ENCODE measurements at places on chromosomes 5 and 9. TPM values are rescaled to one million over a fixed set of nuclear protein-coding genes. Genes with fewer than 3 reads are reported as not detected.

Gene DPYSL3
- 32.2 TPM for total RNA-seq

DNA sequence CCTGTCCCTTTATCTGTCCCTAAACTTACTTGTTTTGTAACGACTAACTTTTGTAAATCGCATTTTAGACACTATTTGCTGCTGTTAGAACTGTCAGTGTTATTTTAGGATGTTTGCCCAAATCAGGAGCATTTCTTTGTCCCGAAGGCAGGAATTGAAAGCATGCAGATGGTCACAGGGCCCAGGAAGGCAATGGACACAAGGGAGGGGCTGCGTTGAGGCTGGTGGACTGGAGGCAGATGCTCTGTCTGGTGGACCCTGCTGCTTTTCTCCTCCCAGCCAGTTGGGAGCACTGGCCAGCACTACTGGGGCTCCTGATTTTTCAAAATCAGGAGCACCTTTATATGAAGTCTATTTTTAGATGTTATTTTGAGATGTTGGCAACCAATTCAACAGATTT lies 31.7 kb downstream of the DOCK2 start:
- no peaks in the 10 kb centered on the region for H3K27me3 ChIP-seq
- DNase-seq = no peak
- H3K36me3 ChIP-seq = no peaks in the 10 kb centered on the region

Gene INPP5E
- total RNA-seq = 12.1 TPM

DNA sequence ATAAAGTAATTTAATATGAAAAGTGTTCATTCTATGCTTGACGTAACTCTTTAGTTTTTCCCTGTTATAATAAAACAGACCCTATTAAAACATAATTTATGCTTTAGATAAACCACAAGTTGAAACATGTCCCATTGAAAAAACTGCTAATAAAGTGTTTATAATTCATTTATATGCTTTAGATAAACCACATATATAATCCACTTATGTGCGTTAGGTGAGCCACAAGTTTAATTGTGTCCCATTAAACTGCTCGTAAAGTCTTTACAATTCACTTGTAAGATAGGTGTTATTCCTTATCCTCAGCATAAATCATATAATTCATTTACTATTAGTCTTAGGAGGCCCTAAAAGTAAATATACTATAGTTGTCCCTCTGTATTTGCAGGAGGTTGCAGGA lies 3.6 kb downstream of the NIPSNAP3B start:
- no peak overlapping the region for H3K27ac ChIP-seq
- DNase-seq = no peak
- no peaks in the 10 kb centered on the region for H3K36me3 ChIP-seq
- H3K4me3 ChIP-seq = no peak overlapping the region

DNA sequence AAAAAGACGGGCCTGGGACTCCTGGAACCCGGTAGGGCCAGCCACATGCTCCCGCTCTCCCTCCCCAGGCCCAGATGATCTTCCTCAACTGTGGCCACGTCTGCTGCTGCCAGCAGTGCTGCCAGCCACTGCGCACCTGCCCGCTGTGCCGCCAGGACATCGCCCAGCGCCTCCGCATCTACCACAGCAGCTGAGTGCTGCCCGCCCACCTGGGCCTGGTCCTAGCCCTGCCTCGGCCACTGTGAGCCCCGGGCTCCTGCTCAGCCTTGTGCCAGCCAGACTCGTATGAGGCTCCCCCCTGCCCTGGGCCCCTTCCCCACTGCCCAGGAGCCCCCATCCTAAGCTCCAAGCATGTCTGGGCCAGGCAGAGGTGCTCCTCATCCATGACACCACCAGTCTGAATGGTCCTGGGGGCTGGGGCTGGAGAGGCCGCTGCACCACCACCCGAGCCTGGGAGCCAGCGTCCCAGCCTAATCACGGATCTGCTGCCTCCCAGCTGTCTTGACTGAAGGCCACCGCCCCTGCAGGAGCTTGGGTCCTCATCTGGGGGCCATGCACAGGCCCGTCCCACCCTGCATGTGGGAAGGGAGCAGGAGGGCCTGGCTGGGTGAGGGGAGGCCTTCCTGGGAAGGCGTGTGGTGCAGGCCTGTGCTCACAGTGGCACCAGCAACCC lies 51.5 kb downstream of the LRSAM1 start:
- DNase-seq = no peak
- H3K27me3 ChIP-seq = no peaks in the 10 kb centered on the region
- H3K4me3 ChIP-seq = no peak overlapping the region
- H3K36me3 ChIP-seq = peaks cover 11% of the 10 kb centered on the region
- no peak overlapping the region for H3K27ac ChIP-seq
- no peaks in the 10 kb centered on the region for H3K4me1 ChIP-seq

GRCh38 chr5:97636766-97637165 lies 453.7 kb upstream of the RIOK2 start:
- H3K27me3 ChIP-seq = no peaks in the 10 kb centered on the region
- no peaks in the 10 kb centered on the region for H3K36me3 ChIP-seq
- DNase-seq = no peak
- no peaks in the 10 kb centered on the region for H3K4me1 ChIP-seq
- H3K4me3 ChIP-seq = no peak overlapping the region

Gene PDE6A
- 1.5 TPM for total RNA-seq

GRCh38 chr9:124482431-124483031 lies 24.7 kb downstream of the NR5A1 start:
- no peak for DNase-seq
- H3K27ac ChIP-seq = no peak overlapping the region
- peaks cover 32% of the 10 kb centered on the region for H3K27me3 ChIP-seq
- no peaks in the 10 kb centered on the region for H3K36me3 ChIP-seq
- peaks cover 3% of the 10 kb centered on the region for H3K4me1 ChIP-seq

GRCh38 chr5:147509710-147510651 lies at the start of gene DPYSL3:
DPYSL3 (minus strand) TSS chr5:147510068; CDS start chr5:147509858, 210 bp downstream.
- H3K4me1 ChIP-seq = no peaks in the 10 kb centered on the region
- H3K36me3 ChIP-seq = no peaks in the 10 kb centered on the region
- H3K27me3 ChIP-seq = peaks cover 7% of the 10 kb centered on the region

Gene GCNT4
- 2.7 TPM for total RNA-seq

GRCh38 chr5:125037530-125037929 lies 291.1 kb upstream of the ZNF608 start:
- no peak for DNase-seq
- no peaks in the 10 kb centered on the region for H3K4me1 ChIP-seq
- no peak overlapping the region for H3K4me3 ChIP-seq
- no peak overlapping the region for H3K27ac ChIP-seq
- no peaks in the 10 kb centered on the region for H3K36me3 ChIP-seq
- H3K27me3 ChIP-seq = no peaks in the 10 kb centered on the region

DNA sequence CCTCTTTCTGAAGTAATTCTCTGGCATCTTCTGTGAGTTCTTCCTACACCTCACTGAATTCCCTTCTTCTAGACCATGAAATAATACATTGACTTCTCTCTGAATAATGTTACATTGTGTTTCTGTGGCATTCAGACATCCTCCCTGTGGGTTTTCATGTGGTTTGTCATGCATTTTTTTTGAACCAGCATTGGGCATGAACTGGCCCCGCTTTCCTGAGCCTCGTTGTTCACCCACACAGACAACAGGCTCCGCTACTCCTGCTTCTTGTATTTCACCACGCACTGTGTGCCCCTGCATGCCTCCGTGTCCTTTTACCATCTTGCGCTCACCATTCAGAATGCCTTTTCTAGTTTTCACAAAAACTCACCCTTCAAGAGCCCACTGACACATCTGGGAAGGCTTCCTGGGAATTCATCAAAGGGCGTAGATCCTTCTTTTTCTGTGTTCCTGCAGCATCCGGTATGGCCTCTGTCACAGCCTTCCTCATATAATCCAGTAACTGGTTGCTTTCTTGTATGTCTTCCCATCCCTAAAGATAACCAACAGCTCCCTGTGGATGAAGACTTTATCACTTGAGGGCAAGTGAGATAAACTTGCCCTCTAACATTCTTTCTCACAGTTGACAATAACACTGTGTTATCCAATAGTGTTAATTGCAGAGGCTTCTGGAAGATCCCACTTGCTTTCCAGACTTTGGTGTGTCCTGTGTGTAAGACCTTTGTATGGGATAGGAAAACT lies 51.5 kb upstream of the ADAMTSL1 start:
- no peaks in the 10 kb centered on the region for H3K36me3 ChIP-seq
- no peaks in the 10 kb centered on the region for H3K4me1 ChIP-seq
- DNase-seq = no peak
- no peak overlapping the region for H3K27ac ChIP-seq
- no peaks in the 10 kb centered on the region for H3K27me3 ChIP-seq
- H3K4me3 ChIP-seq = no peak overlapping the region

GRCh38 chr5:157558041-157558595 lies 17.5 kb downstream of the ADAM19 start:
- H3K36me3 ChIP-seq = no peaks in the 10 kb centered on the region
- H3K27ac ChIP-seq = no peak overlapping the region
- H3K4me1 ChIP-seq = no peaks in the 10 kb centered on the region
- no peak overlapping the region for H3K4me3 ChIP-seq

GRCh38 chr9:137082222-137082924 lies 4.4 kb upstream of the MAN1B1 start:
- H3K27me3 ChIP-seq = no peaks in the 10 kb centered on the region
- no peaks in the 10 kb centered on the region for H3K36me3 ChIP-seq
- no peak for DNase-seq

Gene GPR150
- 0.52 TPM for total RNA-seq

DNA sequence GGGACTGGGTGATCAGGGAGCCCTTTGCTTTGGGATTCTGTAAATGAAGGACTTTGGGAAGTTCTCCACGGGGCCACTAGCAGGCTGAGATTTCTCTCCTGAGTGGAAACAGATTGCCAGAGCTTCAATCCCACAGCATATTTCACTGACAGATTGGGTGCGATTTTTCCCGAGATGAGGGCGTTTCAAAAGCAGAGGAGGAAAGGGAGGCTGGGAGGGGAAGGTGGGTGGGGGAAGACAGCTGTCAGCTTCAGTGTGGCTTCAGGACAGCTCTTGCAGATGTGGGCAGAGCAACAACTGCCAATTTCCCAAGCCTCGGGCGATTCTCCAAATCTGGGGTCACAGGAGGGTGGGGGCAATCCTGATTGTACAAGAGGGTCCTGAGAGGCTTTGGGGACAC lies 258.5 kb upstream of the ADRA1B start:
- H3K4me1 ChIP-seq = no peaks in the 10 kb centered on the region
- H3K27me3 ChIP-seq = no peaks in the 10 kb centered on the region
- no peak for DNase-seq
- H3K36me3 ChIP-seq = no peaks in the 10 kb centered on the region

Gene IL17B
- not detected for total RNA-seq
